ENCODE measurements at places on chromosomes 7 and 10.

DNA sequence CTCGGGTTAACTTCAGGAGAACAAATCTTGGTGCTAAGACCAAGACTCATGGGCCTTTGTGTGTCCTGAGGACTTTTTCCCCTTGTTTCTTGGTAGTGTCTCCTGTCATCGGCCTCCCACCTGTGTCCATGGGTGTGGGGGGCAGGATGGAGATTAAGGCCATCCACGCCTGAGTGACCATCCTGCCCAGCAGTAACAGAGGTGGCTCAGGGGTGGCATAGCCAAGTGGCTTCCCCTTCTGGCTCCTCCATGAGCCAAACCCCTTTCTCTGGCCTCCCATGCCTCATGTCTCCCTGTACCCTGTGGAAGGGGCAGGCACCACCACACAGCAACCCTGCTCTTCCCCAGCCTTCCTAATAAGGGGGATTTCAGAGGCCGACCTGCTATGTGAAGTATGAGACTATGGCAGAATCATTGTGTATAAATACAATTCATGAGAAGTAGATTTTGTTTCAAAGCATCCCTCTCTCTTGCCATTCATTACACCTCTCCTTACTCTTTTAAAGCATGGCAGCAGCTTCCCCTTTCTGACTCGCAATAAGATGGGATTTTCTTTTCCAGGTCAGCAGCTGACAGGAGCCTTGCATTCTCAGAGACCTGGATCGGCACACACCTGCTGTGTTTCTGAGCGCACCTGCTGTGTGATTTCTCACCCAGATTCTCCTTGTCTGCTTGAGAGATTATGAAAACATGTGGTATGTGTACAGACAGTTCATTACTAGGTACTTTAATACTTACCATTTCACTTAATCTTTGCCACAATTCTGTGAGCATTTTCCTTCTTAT is 102.5 kb downstream of the XPNPEP1 start:
- DNase-seq = no peak

DNA sequence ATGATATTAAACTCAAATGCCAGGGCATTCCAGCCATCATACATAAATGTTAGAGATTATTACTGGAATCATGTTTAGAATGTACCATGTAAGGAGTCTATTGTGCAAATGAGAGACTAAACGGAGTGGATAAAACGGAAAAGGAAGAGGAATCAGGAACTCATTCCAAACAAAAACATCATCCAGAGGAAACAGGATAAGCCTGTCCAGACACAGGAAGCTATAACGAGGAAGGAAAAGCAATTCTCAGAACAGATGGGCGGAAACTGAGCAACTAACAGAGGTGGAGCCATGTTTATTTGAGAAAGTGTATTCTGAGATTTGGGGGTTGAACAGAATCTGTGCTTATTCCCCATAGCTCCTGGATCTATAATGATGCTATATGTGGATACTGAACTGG is 52.3 kb upstream of the TRIM24 start:
- DNase-seq = no peak

DNA sequence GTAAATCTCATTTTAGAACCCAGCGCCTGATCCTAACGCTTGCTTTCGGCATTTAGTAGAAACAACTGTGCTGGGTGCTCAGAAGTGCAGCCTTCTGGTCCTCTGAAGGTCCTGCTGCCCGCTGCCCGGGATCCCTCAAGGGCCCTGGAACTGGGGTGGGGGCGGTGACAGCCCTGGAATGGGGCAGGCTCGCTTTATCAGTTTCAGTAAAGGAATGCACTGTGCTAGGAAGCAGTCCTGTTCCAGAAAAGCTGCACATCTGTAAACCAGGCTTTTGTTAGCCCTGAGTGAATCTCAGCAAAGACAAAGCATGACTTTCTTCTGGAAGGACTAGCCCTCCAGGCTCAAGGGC is 254.6 kb downstream of the TNS3 start:
- DNase-seq = no peak

- DNase-seq = no peak
These were observed 155.4 kb upstream of the ITGB1 start for GRCh38 chr10:33113466-33113865.

DNA sequence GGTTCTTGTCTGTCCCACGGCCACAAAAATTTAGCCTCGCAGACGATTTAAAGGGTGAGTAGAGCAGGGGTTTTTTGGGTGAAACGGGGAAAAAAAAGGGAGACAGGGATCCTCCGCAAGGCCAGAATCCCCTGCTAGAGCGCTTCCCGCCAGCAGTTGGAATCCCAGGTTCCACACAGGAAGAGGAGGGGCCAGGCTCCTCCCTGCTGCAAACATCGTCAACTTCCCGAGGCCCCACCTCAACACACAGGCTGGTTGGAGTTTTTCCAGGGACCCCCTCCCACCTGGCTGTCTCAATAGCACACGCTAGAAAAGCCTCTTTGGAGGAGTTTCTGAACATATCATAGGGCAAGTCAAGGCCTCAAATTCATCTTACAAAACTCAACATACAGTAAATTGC is 112.7 kb downstream of the MTERF1 start:
- DNase-seq = no peak

- no peak for DNase-seq
These were observed 11.9 kb upstream of the OR6V1 start for GRCh38 chr7:143040209-143040715.

- no peak for DNase-seq
These were observed 79.1 kb upstream of the PDCD4 start for GRCh38 chr10:110792476-110793125.

DNA sequence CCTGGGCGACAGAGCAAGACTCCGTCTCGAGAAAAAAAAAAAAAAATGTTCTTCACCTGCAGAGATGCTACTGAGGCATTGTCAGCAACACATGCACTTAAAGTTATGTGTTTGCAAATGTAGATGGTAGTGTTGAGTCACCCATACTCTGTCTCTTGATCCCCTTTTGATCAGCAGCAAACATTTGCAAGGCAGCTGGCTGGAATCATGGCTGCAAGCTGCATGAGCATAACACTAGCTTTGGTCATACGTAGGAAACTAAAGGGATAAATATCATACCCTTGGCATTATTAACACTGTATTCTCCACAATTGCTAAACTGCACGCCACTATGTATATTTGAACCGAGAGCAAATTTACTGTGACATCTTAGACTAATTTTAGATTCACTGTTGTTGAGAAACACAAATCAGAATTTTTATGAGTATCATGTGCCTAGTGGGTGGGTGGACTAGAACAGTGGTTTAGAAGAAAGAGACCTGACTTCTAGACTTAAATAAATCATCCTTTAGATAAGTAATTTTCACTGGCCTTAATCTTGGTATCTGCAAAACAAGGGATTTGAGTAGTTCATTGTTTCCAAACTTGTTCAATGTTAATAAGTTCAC is 229.3 kb upstream of the MEOX2 start:
- no peak for DNase-seq

DNA sequence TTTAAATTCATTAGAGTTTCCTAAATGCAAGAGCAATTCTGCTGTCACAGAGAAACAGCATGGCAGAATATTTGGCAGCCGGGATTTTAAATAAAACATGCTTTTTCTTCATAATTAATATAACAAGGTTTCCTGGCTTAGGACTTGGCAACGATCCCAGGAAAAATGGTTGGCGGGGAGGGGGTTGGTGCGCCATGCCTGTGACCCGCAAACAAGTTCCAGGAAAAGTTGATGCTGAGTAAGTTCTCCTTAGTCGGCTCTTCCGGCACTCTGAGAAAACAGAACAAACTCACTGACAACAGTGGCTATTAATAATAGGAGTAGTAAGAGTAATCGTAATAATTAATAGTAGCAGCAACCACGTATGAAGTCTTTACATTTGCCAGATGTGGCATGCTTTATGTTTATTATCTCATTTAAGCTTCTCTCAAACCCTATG is 4.6 kb downstream of the HABP2 start:
- DNase-seq = no peak

GRCh38 chr7:12708314-12708713 is 20.9 kb downstream of the ARL4A start:
- no peak for DNase-seq

DNA sequence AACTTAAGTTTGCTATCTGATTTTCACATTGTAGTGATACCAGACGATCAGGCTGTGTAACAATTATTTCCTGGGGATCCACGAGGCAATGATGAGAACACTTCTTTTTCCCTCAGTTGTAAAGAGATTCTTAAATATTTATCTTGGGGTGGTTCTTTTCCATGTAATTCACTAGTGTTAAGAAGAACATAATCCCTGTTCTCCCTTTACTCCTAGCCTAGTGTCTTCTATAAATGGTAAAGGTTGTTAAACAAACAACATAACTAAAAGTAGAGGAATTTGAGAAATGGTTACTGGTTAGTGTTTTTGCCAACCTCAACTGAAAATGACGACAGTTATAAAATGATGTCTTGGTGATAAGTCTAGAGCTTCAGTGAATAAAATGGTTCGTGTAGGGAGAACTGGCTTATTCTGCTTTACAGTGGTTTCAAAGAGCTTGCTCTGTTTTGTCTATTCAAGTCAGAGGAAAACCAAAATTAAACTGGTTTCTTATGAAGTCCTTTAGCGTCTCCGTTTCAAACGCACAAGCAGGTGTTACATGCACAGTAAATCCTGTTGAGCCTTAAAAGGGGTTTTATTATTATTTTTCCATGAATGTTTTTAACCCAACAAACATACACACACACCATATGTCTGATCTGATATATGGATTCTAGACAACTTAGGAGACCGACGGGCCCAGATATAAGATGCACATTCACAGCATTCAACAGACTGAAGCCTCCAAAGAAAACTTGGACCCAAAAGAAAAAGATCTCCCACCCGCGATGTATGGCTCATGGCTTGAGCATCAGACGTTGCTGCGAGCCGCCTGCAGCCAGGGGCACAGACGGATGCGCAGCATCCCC is 1.1 kb downstream of the TBX20 start:
- DNase-seq = no peak

DNA sequence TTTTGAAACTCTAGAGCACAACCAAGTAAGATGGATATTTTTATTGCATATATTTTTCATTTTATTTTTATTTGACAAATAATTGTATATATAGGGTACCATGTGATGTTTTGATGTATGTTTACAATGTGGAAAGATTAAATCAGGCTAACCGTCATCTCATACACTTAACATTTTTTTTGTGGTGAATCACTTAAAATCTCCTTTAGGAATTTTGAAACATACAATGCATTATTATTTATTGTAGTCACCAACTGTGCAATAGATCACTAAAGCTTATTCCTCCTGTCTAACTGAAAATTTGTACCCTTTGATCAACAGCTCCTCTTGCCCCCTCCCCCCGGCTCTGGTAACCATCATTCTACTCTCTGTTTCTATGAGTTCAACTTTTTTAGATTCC is 77.2 kb downstream of the DNAH11 start:
- DNase-seq = no peak

GRCh38 chr10:19572056-19572455 is 244.2 kb upstream of the PLXDC2 start:
- no peak for DNase-seq

- DNase-seq = no peak
These were observed 154.8 kb downstream of the TNS3 start for GRCh38 chr7:47427051-47427643.

GRCh38 chr7:68065581-68065980 is 1068.9 kb downstream of the TYW1 start:
- no peak for DNase-seq

All from CD4-positive, alpha-beta T cell treated with Interleukin-4 for 4 hours (primary cell).